ENCODE measurements at places on chromosomes 6 and 20.

GRCh38 chr6:5204376-5204775, 56.4 kb downstream of the LYRM4 start:
- DNase-seq, result no peak

DNA sequence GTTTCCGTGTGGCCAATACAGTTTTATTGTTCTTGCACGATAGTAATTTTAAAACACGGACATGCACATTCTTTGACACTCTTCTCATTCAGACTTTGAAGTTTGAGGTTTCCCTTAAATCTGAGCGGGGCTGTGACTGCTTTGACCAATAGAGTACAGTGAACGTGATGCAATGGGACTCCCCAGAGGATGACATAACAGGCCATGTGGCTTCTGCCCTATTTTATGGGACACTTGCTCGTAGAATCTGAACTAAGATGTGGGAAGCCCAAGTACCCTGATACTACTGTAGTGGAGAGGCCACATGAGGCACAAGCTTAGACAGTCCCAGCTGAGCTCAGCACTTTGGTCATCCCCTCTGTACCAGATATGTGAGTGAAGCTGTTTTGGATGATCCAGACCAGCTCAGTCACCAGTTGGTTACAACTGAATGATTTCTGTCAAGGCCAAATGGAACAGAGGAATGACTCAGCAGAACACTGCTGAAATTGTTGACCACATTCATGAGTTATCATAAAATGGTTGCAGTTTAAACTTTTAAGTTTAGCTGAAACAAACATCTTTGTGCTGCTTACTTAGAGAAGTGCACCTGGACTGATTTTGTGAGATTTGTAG, 279.4 kb downstream of the RFPL4B start:
- no peak for DNase-seq

DNA sequence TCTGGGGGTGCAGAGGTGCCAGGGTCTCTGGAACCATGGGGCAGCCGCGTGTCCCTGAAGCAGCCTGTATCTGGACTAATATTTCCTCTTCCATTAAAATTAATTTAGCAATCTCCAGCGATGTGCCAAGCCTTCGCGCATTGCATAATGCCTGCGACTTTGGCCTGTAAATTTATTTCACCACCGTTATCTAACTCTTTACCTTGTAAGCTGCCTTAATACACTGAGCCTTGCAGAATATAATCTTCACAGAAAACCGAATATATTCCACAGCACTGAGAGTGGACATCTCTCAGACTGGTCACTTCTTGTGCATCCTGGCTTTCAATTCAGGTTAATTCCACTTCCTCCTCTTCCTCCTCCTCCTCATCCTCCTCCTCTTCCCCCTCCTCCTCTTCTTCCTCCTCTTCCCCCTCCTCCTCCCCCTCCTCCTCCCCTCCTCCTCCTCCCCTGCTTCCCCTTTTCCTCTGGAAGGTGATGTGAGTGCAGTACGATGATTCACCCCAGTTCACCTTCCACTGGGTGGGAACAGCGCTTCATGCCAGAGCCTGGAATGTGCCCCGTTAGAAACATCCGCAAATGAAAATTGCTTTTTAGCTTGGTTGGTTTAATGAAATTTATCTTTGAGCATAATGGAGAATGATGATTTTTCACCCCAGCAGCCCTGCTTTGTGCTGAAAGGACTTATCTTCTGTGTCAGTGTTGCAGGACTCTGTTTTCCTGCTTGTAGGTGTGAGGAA, 101.4 kb downstream of the CDH4 start:
- no peak for DNase-seq

DNA sequence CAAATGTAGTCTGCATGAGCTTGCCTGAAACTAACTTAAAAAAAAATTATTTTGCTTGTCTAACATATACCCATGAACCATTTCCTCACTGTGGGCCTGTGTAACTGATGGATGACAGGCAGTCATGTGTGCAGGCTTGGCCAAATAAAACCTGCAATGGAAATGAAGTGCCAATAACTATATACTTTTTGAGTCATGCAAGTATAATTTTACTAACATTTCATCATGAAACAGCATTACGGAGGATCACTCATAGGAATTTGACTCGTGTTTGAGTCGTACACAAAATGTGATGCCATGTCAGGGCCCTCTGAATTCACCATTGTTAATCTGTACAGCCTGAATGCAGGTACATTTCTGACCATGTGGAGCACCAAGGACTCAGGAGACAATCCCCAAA, 46.6 kb downstream of the HDDC2 start:
- no peak for DNase-seq

- DNase-seq, result no peak
These were observed 308.3 kb downstream of the LAMA2 start for GRCh38 chr6:129191235-129191634.

DNA sequence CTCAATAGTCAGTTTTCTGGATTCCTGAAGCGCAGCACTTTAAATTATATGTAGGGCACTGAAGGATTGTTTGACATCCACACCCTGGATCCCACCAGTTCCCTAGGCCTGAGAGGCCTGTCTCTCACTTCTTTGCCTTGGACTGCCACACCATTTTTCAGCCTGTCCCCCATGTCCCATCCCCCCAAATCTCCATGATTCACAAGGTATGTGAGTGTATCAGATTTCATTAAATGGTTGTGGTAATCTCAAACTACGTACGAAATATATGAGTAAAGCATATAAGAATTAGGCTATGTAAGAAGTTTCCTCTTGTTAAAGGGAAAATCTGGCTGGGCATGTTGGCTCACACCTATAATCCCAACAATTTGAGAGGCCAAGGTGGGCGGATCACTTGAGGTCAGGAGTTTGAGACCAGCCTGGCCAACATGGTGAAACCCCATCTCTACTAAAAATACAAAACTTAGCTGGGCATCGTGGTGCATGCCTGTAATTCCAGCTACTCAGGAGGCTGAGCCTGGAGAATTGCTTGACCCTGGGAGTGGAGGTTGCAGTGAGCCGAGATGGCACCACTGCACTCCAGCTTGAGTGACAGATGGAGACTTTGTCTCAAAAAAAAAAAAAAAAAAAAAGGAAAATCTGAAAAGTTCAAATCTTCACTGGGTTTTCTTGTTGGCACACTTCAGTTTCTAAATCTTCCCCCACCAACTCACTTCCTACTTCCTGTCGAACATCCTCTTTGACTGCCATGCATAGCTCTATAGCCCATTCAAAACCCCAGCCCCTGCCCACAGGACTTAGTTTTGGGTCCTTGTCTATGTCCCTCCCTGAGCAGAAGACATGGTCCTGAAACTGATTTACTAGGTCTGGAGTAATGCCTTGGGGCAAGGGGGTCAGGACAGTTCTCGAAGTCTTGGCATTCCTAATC, 97.3 kb upstream of the SHLD1 start:
- no peak for DNase-seq

DNA sequence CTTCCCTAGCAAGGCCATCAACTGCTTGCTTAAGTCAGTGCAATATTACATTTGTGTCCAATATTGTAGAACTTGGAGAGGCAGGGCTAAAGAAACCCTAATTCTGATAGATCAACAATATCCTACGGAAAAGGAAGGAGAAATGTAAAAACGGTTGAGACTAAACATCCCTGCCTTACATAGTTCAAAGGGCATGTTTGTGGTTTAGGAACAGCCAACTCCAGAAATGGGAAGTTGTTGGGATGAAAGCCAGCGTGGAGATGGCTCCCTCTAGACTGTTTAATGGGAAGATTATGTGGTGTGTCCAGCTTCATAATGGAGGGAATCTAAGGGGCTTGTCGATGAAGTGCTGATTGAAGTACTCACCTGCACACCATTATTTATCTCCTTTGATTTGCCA, 145.3 kb upstream of the TENT5A start:
- no peak for DNase-seq

GRCh38 chr6:161407581-161407980, 133.7 kb upstream of the AGPAT4 start:
- DNase-seq, result no peak

- no peak for DNase-seq
These were observed 95.9 kb upstream of the PLEKHG1 start for GRCh38 chr6:150503586-150504339.

DNA sequence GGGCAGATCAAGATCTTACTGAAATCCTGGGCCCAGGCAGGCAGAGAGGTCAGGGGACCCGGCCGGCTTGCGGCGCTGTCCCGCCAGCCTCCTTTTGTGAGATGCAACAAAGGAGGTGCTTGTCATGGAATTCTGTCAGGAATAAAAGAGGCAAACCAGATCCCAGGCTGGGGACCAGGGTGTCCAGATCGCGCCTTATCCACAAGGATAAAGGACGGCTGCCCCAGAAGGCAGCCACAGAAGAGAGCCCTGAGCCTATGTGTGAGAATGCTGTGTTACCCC, 42.6 kb upstream of the CDH22 start:
- DNase-seq, result no peak

DNA sequence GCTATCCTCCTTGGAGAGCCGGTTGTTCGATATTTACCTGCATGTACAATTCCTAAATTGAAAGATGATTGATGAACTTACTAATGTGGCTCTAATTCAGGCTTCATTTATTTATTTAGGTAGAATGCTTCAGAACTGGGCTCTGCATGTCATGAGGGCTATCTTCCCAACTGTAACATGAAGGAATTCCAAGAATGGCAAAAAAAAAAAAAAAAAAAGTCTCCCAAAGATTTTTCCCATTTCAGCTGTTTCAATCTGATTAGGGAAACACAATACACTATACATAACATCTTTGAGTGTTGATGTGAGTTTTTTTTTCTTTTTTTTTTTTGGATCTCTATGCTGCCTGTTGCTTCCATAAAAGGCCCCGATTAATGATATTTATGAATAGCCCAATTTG, 120.1 kb upstream of the SHLD1 start:
- no peak for DNase-seq

DNA sequence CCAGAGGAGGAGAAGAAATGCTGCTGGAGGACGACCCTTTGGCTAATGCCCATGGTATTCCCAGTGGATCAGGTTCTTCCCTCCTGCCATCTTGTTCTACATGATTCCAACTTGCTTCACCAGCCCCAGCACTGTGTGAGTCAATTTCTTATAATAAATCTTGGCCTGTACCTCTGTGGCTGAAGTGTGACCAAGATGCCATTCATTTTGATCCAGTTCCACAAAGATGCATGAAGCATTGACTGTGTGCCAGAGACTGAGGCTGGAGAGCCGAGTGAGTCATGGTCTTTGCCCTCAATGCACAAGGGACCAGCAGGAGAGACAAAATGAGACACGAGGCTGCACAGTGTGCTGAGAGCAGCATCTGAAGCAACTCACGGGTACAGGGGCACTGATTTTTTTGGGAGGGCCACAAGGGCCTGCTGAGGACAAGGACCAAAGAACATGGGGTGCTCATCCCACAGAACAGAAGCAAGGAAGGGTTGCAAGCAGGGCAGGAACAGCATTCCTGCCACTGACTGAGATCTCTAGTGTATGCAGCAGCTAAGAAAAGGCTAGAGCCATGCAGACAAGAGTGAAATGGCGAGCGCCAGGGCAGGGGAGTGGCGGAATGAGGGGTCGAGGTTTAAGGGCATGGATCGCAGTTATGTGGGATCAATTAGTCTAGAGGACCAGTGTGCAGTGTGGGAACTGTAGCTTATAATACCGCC, 207.0 kb downstream of the THBS2 start:
- DNase-seq, result no peak

GRCh38 chr6:87846434-87846833, 144.4 kb upstream of the AKIRIN2 start:
- DNase-seq, result no peak
